ENCODE measurements at places on chromosomes 16 and 17.
A peak's percentile ranks its signal among the peaks of the same experiment; 100 is the strongest.

- DNase-seq: peak; percentile 97
Observed at GRCh38 chr17:45247429-45248131, 14.3 kb downstream of the SPATA32 start.

DNA sequence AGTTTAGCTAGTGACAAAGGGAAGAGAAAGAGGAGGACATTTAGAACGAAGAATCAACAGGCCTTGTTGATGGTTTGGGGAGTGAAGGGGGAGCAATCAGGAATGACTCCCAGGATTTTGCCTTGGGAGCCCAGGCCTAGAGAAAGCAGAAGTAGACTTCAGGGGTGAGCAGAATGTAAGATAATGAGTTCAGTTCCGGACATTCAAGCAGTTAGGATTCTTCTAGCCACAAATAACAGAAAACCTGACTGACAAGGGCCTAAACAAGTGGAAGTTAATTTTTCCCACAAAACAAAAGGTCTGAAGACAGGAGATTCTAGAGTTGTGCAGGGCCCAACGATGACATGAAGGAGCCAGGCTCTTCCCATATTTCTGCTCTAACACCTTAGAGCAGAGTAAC, 45.9 kb downstream of the SKAP1 start:
- no peak for DNase-seq

- no peak for DNase-seq
Observed at GRCh38 chr17:71084219-71084618, 914.9 kb downstream of the KCNJ2 start.

DNA sequence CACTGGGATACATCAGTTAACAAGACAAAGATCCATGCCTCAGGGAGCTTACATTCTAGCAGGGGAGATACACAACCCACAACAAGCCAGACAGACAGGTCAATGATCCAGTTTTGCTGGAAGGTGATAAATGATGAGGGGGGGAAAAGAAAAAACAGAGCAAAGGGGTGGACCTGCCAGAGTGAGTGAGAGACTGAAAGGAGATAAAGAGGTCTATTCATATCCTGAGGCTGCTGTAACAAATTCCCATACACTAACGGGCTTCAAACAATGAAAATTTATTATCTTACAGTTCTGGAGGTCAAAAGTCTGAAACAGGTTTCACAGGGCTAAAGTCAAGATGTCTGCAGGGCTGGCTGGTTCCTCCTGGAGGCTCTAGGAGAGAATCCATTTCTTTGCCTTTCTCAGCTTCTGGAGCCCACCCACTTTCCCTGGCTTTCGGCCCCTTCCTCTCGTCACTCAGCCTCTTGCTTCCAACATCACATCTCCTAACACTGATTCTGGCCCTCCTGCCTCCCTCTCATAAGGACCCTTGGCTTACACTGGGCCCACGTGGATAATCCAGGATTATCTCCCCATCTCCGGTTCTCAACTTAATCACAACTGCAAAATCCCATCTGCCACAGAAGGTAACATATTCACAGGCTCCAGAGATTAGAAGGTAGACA, 81.5 kb downstream of the GAS7 start:
- DNase-seq: no peak

DNA sequence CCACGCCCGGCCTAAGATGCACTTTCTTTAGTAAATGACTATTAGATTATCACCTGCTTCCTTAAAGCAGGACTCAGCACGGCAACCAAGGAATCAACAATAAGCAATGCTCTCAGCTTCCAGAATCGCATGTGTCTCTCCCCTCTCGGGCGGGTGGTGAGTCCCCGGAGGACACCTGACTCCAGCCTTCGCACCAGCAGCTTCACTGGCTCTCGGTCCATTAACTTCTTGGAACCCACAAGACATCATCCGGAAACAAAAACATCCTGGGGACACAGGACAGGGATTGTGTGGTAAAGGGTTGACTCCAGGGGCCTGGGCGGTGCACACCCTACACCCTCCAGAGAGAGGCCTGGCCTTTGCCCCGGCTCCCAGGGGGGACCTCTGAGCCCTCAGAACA, 22.7 kb downstream of the UTS2R start:
- no peak for DNase-seq

DNA sequence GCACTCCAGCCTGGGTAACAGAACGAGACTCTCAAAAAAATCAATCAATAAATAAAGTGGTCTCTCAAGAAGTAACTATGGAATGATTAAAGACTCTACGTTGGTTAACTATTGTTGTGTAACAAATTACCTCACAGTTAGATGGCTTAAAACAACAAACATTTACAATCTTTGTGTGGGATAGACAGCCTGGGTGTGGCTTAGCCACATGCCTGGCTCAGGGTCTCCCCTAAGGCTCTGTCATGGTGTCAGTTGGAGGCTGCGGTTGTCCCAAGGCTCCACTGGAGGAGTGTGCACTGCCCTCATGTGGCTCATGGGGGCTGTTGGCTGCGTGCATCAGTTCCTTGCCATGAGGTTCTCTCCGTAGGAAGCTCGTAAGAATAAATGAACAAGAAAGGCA, 294.5 kb downstream of the SNX29 start:
- DNase-seq: no peak

GRCh38 chr17:67125924-67126323, 81.6 kb downstream of the CACNG1 start:
- peak; percentile 49 for DNase-seq

- DNase-seq: peak; percentile 71
Observed at GRCh38 chr16:88453611-88454522, 787 bp downstream of the ZFPM1 start.

DNA sequence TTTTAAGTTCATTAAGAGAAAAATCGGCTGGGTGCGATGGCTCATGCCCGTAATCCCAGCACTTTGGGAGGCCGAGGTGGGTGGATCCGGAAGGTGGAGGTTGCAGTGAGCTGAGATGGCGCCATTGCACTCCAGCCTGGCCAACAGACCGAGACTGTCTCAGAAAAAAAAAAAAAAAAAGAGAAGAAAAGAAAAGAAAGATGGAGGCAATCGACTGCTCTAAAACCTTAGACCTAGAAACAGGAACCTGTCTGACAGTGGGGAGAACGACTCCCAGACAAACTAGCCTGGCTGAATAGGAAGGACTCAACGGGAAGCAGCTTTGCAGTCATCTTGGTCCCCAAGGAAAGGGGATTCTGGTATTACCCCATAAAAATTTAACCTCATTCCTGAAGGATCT, 13.7 kb downstream of the MRC2 start:
- DNase-seq: no peak

GRCh38 chr17:17813055-17813724, 23.6 kb downstream of the SREBF1 start:
- peak; percentile 83 for DNase-seq

DNA sequence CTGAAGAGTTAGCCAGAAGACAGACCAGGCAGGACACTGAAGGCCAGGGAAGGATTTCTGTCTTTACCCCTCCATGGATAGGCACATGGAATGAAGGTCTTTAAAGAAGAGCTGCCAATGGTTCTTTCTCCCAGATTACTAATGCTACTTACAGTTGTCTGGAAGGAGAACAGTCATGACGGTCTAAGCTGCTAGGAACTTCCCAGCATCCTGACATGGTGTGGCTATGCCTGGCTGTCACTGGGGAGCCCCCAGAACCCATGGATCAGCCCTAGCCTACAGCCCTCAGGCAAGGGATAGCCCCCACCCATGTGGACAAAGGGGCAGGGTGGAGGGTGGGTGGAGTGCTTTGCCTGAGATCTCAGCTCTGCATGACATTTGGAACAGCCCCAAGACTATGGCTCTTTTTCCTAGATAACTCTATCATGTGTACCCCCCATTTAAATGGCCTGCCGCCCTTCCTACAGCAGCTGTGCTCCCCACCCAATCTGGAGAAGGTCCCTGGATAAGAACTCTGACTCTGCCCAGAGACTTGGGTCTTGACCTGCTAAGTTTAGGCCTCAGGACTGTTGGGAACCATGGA, 9.2 kb upstream of the KAT7 start:
- no peak for DNase-seq

DNA sequence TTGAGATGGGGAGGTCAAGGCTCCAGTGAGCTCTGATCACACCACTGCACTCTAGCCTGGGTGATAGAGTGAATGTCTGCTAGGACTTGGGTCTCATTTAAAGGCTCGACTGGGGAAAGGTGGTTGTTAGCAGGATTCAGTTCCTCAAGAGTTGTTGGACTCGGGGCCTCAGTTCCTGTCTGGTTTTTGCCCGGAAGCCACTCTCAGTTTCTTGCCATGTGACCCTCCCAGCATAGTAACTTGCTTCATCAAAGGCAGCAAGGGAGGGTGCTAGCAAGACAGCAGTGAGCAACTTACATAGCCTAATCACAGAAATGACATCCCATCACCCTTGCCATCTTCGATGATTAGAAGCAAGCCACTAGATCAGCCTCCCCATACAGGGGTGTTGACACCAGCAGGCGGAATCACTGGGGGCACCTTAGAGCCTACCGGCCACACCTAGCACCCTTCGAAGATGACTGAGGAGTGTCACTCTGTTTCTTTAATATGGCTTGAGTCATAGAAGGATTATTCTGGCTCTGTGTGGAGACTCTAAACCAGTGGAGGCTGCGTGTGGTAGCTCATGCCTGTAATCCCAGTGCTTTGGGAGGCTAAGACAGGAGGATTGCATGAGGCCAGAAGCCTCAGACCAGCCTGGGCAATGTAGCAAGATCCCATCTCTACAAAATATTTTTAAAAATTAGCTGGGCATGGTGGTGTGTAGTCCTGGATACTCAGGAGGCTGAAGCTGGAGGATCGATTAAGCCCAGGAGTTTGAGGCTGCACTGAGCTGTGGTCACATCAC, 13.2 kb upstream of the SCNN1B start:
- DNase-seq: no peak

DNA sequence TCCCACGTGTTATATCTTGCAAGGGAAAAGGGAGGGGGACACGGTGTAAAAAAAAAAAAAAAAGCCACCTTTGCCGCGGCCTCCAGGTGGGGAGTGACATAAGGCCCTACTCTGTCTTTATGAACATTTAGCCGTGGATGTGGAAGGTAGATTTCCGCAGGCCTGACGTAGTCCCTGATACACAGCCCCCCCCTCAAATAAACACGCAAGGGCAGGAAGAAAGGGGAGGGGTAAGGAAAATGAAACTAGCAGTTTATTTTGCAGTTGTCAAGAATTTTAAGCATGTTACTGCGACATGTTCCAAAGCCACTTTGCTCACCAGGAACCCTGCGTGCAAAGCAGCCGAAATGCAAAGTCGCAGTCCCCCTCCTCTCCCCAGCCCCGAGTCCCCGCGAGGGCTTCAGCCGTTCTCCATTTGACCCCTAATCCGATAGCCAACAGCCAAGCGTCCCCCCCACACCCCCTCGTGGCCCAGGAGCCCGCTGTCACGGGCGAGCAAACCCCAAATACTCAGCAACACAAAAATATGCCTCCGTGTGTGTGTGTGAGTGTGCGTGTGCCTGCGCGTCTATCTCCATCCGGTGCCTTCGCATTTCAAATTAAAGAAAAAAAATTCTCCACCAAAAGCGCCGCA, 1.2 kb downstream of the CBX4 start:
- peak; percentile 50 for DNase-seq

DNA sequence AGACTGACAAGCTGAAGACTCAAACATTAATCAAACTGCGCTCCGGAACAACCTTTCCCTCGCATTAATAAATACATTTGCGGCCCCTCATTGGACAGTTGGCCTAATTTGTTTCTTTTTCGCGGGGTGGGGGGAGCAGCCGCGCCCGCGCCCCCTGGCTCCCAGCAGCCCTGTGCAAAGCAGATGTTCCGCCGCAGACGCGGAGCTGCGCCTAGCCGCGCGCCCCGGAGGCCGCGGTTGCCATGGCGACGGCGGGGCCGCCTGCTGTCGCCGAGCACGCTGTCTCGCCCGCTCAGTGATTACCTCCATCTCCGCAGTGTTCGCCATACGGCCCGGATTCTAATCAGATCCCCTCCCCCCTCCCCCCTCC, 25.5 kb downstream of the COPZ2 start:
- no peak for DNase-seq

DNA sequence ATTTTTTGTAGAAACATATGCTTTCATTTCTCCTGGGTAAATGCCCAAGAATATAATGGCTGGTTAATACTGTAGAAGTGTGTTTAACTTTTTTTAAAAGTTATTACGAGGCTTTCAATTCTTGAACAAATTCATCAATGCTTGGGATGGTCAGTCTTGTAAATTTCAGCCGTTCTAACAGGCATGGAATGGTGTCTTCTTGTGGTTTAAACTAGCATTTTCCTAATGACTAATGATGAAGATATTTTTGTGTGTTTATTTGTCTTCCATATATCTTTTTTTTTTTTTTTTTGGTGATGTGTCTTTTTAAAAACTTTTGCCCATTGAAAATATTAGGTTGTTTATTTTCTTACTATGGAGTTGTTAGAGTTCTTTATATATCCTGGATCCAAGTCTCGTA, 67.1 kb downstream of the MGAT5B start:
- no peak for DNase-seq

DNA sequence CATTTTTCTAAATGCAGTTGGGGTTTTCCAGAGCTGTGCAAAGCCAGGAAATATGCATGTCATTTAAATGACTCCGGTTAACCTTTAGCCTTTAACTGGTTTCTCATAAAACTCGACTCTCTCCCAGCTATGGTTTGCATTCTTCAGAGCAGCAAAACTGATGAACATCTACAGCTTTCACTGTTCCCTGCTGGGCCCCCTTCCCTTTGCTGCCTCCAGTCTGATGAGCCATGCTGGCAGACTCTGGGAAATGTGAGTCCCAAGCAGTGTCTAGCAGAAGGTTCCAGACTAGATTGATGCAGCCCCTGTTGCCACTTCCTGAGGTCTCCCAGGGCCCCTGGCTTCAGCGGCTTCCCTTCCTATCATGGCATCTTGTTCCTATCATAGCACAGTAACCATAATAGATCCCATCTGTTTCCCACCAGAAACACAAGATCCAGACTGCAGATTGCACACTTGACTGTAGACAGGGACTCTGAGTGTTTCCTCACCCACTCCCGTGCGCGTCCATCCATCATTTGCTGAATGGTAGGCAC, 135.4 kb downstream of the CLEC16A start:
- DNase-seq: no peak

DNA sequence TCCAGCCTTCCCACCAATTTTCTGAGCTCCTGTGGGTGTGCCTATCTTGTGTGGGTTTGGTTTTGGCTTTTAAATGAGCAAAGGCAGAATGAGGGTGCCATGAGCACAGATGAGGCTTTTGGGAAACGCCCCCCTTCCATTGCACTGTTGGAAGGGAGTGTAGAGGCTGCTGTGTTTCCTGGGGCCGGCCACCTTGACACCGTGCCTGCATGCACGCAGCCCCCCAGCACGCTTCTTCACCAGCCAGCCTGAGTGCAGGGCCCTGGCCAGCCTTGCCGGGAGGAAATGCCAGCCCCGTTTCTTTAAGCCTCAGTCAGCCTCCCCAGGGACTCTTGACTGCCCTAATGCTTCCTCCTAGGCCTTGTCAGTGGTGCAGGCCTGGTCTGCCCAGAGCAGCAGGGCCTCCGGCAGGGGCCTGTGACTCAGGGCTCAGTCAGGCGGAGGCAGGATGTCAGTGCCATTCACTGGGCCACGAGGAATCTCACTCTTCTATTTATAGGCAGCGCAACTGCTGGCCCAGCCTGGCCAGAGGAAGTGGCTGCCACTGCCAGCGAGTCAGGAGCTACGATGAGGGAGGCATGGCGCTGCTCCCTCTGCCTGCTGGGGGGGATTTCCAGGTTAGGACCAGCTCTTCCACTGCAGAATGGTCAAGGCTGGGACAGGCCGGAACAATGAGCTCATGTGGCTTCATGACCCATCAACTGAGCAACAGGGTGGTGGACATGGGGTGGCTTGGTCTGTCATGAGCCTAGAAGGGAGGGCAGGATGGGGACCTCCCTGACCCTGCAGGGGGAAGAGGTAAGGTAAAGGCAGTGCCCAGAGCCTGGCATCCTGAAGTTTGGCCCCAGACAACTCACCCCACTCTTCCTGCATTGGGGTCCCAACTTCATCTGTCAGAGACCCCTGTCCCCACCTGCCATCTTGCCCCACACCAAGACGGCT, 205.2 kb downstream of the RAB11FIP4 start:
- no peak for DNase-seq

- no peak for DNase-seq
Observed at GRCh38 chr17:3542410-3543088, 15.1 kb downstream of the TRPV3 start.
